ENCODE measurements at places on chromosomes 3 and 15.

- no peak for DNase-seq
Measured at GRCh38 chr3:167854846-167855245, 119.3 kb downstream of the SERPINI1 start.

DNA sequence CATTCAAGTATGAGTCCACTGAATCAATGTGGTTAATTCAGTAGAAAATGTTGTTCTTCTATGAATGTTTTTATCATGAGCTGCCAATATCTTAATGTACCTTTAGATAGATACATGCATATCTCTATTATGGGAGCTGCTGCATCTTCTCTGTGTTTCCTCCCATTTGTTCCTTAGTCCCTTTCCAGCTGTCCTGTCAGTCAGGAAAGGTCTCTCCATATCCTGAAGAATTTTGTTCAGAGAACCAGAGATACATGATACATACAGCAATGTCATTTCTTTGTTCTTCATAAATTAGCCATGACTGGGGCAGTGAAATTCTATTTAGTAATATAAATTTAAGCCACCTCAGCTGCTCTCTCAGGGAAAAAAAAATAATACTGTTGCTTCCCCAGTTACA is 103.7 kb downstream of the P3H2 start:
- no peak for DNase-seq

DNA sequence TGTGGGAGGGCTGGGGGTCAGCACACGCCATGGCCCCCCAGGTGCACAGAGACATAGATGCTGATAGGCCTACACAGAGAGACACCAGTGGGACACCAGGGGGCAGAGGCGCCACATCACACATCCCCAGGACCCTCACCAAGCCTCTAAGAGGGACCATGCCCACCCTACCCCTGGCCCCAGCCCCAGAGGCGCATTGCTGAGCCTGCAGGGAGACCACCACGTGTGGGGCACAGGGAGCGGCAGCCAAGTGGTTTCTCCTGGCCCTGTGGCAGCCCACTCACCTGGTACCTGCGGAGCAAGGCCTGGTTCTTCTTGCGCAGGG is 1.2 kb downstream of the CCDC9B start:
- DNase-seq: no peak

- peak; percentile 34 for DNase-seq
Measured at GRCh38 chr15:71114887-71115566, at the start of gene THSD4. Gene THSD4 (plus strand): TSS chr15:71115471.

DNA sequence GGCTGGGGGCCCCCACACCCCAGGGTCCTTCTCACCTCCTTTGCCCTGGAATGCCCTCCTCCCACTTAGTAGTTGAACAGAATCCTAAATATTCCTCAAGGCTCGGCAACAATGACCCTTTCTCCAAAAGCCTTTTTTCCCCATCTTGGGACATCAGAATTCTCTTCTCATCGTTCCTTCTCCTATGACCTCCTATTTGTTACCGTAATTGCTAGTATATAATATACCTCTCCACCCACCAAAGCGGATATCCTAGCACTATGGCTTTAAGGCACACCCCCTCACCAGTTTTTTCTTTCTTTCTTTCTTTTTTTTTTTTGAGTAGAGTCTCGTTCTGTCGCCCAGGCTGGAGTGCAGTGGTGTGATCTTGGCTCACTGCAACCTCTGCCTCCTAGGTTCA is 16.8 kb downstream of the HDAC11 start:
- no peak for DNase-seq

- DNase-seq: no peak
Measured at GRCh38 chr3:102159810-102160451, 274.9 kb upstream of the ZPLD1 start.

DNA sequence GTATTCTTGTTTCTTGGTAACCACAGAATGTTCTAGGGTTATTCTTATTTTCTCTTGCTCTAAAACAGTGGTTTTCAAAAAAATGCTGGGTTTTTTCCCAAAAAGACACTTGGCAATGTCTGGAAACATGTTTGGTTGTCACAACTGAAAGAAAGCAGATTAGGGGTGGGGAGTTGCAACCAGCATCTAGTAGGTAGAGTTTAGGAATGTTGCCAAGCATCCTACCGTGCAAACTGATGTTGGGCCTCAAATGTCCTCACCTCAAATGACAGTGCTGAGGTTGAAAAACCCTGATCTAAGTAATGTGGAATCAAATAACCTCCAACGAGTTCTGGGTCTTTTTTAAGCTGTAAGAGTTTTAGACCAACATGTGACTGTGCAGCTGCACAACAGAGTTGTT is 270.5 kb upstream of the STT3B start:
- DNase-seq: no peak

- no peak for DNase-seq
Measured at GRCh38 chr15:67176195-67176971, 78.1 kb downstream of the AAGAB start.

DNA sequence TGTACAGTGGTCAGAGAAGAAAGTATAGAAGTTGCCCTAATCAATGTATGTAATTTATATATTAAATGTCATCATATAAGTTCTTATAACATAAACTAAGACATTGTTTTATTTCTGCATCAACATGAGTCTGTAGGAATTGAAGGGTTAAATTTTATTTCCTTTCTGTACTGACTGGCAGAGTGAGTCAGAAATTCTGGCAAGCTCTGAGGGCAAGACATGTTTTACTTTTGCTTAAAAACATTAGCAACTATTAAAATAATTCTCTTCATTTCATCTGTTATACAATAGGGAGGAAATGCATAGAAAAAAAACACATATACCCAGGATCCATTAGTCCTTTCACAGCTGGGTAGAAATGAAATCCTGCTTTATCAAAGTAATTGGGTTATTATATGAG is 171.4 kb upstream of the ALCAM start:
- DNase-seq: no peak

GRCh38 chr3:155639462-155640055 is 105.3 kb downstream of the PLCH1 start:
- no peak for DNase-seq

- no peak for DNase-seq
Measured at GRCh38 chr15:83100097-83100646, 7.3 kb upstream of the TM6SF1 start.

DNA sequence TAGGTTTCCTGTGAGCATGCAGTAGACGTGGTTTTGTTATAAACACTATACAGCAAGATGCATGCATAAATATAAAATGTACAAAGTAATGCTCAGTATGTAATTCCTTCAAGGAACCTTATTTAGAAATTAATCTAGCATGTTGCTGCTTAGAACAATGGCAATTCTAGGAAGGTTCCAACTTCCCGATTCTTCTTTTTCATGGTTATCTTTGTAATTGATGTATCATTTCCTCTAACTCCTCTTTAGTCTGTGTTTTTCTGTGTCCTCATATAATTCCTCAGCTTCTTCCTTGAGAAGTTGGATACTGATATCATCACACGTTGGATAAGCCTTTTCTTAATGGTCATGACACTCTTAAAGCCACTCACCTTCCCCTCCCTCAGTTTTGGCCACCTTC is 3.5 kb downstream of the TSEN2 start:
- DNase-seq: no peak

GRCh38 chr3:30578479-30578878 is 27.9 kb upstream of the TGFBR2 start:
- no peak for DNase-seq

DNA sequence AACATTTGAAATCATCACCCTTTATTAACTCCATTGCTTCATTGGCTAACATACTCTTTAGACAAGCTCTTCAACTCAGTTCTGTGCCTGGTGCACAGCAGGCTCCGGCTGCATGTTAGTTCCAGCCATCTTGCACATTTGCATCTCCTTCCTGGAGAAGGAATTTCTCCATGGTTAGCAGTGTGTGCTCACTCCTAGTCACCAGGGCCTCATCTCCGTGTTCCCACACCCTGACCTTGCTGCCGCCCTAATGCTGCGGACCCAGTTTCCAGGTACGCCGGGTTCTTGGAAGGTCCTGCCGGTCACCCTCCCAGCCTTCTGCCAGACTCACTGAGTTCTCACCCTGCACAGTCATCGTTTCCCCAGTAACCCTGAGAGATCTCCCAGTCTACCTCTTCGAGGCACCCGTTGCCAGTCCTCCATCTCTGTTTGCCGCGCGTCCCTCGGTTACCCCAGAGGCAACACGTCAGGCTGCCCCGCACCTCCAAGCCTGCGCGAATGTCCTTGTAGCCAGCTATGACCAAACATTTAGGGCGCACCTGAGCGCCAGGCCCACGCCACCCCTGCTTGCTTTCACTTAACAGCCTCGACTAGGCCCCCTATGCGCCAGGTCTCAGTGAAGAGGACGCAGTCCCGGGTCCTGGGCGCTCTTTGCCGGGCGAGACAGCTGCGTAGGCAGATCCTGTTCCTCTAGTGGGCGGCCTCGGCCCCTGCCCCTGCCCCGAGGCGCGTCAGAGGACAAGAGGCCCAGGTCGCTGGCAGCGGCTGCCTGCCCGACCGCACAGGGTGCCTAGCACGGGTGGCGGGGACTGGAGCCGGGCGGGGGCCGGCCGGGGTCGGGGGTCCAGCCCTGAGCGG is 747 bp upstream of the ZNF592 start:
- peak; percentile 82 for DNase-seq
